ENCODE measurements at places on chromosomes 3 and 15.

DNA sequence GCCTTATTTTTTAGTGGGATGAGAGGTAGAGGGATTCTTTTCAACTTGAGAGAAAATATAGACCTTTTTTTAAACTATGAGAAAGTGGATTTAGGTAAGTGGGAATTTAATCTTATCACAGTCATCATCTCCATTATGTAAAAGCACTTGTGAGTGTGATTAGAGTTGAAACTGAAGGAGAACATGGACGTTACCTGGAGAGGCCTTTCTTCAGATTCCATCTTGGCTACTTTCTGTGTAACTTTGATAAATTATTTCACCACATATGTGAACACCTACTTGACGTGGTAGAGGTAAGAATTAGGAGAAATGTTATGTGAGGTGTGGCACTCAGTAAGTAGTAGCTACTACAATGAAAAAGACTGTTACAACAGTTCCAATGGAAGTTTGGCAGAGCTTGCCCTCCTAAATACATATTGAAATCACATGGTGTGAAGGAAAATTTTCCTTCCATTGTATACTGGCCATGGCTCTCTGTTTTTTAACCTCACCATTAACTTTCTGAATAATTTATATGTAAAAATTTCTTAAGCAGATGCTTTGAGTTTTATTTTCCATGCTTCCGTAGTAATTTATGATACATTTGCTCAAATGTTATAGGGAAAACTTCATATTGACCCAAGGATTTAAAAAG, 193.3 kb downstream of the FNDC3B start:
- no peak for DNase-seq

GRCh38 chr15:48748535-48748934, 62.3 kb downstream of the CEP152 start:
- DNase-seq = no peak

DNA sequence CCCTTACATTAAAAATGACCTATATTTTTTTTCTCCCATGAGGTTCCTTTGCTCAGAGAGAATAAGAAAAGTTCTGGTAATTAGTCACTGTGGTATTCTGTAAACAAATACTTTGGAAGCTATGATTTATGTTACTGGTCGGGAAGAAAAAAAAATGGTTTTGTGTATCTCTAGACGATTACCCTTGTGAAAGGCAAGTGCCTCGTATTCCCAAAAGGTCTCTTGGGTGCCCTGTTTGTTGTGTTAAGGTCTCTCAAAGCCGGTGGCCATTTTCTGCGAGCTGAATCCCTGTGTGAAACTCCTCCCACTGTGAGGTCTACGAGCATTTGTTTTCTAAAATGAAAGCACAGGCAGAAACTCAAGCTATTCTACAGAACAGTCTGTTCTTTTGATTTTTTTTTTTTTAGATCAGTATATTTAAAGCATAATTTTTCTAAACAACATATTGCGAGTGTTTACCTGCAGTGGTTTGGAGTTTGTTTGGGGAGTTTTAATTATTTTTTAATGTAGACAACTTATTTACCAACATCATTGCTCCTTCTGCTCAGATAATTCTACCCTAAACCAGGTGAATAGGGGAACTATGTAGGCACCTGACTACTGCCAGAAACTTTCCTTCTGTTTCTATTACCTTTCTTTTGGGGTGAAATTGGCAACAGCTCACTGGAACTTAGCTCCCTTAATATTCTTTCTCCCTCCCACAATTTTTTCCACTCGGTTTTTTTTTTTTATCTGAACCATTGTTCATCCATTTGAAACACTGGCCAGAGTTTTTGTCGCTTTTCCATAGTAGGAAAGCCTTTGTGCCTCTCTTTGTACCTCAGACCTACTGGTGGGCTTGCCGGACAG, 44.0 kb downstream of the ZBTB38 start:
- no peak for DNase-seq

- DNase-seq = no peak
Measured at GRCh38 chr3:162489853-162490252, 993.2 kb downstream of the OTOL1 start.

GRCh38 chr15:58715266-58715917, 34.1 kb downstream of the ADAM10 start:
- no peak for DNase-seq

DNA sequence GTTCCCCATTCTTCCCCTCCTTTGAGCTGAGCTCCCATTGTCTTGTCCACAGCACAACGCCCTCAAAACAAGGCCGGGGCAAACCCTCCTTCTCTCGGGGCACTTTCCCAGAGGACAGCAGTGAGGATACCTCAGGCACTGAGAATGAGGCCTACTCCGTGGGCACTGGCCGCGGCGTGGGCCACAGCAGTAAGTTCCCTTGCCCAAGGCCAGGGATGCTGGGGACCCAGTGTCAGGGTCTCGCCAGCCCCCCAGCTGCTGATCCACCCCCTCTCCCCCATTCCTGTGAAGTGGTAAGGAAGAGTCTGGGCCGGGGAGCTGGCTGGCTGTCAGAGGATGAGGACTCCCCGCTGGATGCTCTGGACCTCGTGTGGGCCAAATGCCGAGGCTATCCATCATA, 4.2 kb upstream of the OGG1 start:
- no peak for DNase-seq
